ENCODE measurements at places on chromosomes 3 and 15.

GRCh38 chr3:11385891-11386290 lies 113.7 kb downstream of the ATG7 start:
- no peaks in the 10 kb centered on the region for H3K27me3 ChIP-seq
- H3K36me3 ChIP-seq: no peaks in the 10 kb centered on the region
- peaks cover 33% of the 10 kb centered on the region for H3K4me1 ChIP-seq
- no peak for DNase-seq
- no peak overlapping the region for H3K4me3 ChIP-seq

- no peaks in the 10 kb centered on the region for H3K27me3 ChIP-seq
- no peak for DNase-seq
- H3K36me3 ChIP-seq: peaks cover 26% of the 10 kb centered on the region
- H3K4me1 ChIP-seq: peaks cover 28% of the 10 kb centered on the region
- H3K27ac ChIP-seq: peak overlapping the region; percentile 47
Observed at GRCh38 chr15:92968926-92969651, 69.0 kb downstream of the CHD2 start.

DNA sequence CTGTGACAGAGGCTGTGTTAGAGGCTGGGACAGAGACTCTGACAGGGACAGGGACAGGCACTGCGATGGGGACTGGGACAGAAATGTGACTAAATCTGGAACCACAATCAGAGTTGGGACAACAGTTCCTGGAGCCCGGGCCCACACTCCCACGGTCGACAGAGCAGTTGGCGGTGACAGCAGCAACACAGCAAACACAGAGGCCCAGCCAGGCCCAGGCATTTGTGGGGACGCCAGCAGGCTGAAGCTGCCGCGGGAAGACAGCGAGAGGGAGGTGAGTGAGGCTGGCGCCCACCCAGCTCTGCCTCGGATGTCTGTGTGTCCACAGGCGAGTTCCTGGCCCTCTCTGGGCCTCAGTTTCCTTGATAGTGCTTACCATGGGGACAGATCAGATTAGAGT lies 9.3 kb upstream of the HCN4 start:
- H3K36me3 ChIP-seq: no peaks in the 10 kb centered on the region
- no peaks in the 10 kb centered on the region for H3K4me1 ChIP-seq
- peaks cover 18% of the 10 kb centered on the region for H3K27me3 ChIP-seq
- no peak for DNase-seq
- no peak overlapping the region for H3K27ac ChIP-seq
- no peak overlapping the region for H3K4me3 ChIP-seq

DNA sequence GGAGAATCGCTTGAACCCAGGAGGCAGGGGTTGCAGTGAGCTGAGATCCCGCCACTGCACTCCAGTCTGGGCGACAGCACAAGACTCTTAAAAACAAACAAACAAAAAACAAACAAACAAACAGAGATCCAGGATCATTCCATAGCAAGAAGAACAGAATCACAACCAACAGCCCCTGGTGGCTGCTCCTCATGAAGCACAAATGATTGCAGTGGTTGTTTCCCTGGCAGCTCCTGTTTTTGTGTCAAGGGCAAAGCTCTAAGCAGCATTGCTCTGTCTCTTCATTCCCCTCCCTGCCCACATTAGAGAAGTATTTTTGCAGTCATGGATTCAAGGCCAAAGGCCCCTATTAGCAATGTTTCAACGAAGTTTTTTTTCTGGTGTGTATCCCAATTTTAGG lies 25.8 kb upstream of the BLM start:
- H3K36me3 ChIP-seq: no peaks in the 10 kb centered on the region
- H3K27me3 ChIP-seq: no peaks in the 10 kb centered on the region
- H3K27ac ChIP-seq: no peak overlapping the region
- no peak for DNase-seq
- no peak overlapping the region for H3K4me3 ChIP-seq

DNA sequence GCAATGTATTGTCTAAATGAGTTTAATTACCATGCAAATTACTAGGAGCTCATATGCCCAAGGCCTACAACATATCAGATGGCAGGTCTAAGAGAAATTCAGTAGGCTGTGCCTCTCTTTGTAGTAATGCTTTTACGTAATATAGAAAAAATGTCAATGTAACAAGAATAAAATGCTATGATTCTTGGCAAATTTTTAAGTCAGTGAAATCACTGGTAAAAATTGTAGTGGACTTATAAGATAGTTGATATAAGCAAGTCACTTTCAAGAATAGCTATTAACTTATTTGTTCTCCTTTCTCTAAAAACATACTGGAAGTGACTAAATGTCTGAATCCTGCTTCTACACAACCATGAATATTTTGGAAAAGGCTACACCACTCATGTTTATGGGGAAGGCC lies 707.8 kb downstream of the TUSC7 start:
- no peaks in the 10 kb centered on the region for H3K36me3 ChIP-seq
- H3K4me1 ChIP-seq: no peaks in the 10 kb centered on the region
- H3K4me3 ChIP-seq: no peak overlapping the region
- DNase-seq: no peak

DNA sequence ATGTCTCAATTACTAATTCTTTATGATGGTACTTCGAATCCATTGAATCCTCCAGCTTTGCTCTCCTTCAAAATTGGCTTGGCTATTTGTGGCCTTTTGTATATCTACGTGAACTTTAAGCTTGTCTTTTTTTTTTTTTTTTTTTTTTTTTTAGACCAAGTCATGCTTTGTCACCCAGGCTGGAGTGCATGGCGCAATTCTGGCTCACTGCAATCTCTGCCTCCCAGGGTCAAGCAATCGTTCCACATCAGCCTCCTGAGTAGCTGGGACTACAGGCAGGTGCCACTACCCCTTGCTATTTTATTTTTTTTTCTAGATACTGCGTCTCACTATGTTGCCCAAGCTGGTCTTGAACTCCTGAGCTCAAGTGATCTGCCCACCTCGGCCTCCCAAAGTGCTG lies 7.7 kb upstream of the DIPK2A start:
- H3K27me3 ChIP-seq: no peaks in the 10 kb centered on the region
- no peak for DNase-seq
- H3K4me1 ChIP-seq: no peaks in the 10 kb centered on the region
- no peak overlapping the region for H3K27ac ChIP-seq
- H3K4me3 ChIP-seq: no peak overlapping the region
- H3K36me3 ChIP-seq: no peaks in the 10 kb centered on the region

GRCh38 chr15:85417276-85417675 lies 36.9 kb downstream of the AKAP13 start:
- H3K36me3 ChIP-seq: no peaks in the 10 kb centered on the region
- no peak for DNase-seq
- no peak overlapping the region for H3K4me3 ChIP-seq
- H3K27ac ChIP-seq: no peak overlapping the region
- H3K27me3 ChIP-seq: no peaks in the 10 kb centered on the region

- DNase-seq: no peak
- H3K27me3 ChIP-seq: no peaks in the 10 kb centered on the region
- H3K4me3 ChIP-seq: no peak overlapping the region
- H3K27ac ChIP-seq: no peak overlapping the region
Observed at GRCh38 chr15:58553365-58553918, 121.7 kb downstream of the LIPC start.

DNA sequence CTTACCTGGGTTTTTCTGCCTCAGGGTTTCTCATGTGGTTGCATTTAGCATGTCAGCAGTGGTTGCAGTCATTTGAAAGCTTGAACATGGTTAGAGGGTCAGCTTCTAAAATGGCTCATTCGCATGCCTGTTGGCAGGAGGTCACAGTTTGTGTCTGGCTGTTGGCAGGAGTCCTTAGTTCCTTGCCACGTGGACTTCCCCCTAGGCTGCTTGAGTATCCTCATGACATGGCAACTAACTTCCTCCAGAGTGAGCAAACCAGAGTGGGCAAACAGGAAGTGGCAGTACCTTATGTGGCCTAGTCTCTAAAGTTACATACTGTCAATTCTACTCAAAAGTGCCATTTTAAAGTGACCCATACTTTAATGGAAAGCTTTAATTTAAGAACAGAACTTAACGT lies 3.4 kb upstream of the UNC13C start:
- H3K36me3 ChIP-seq: no peaks in the 10 kb centered on the region
- H3K4me1 ChIP-seq: no peaks in the 10 kb centered on the region
- H3K27ac ChIP-seq: no peak overlapping the region
- no peaks in the 10 kb centered on the region for H3K27me3 ChIP-seq

GRCh38 chr3:128415200-128415772 lies 51.4 kb downstream of the DNAJB8 start:
- no peak overlapping the region for H3K4me3 ChIP-seq
- H3K27ac ChIP-seq: no peak overlapping the region
- H3K36me3 ChIP-seq: no peaks in the 10 kb centered on the region

DNA sequence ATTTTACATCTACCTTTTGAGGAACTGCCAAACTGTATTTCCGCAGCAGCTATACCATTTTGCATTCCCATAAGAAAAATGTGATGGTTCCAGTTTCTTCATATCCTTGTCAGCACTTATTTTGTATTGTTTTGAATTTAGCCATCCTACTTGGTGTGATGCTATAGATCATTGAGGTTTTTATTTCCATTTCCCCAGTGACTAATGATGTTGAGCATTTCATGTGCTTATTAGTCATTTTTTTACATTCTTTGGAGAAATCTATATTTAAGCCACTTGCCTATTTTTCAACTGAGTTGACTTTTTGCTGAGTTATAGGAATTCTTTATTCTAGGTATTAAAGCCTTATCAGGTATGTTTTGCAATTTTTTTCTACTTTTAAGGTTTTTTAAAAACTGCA lies 347.6 kb upstream of the RARB start:
- H3K36me3 ChIP-seq: no peaks in the 10 kb centered on the region
- no peaks in the 10 kb centered on the region for H3K4me1 ChIP-seq
- no peak overlapping the region for H3K27ac ChIP-seq

DNA sequence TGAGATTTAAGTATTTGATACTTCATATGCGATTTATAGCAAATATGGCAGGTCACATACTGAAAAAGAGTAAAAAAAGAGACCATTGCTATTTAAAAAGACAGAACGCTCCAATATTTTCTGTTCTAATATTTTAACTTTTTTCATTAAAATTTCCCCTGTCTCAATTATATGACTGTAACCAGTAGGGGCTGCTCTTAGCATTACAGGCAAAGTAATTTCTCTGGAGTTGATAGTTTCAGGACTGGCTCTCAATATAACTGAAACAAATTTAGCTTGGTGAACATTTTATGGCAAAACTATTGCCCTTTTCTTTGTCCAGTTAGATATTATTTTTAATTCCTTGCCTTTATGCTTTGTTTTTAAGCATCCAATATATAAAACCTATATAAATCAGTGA lies 286.3 kb upstream of the ROBO2 start:
- H3K4me1 ChIP-seq: no peaks in the 10 kb centered on the region
- no peak overlapping the region for H3K27ac ChIP-seq
- no peaks in the 10 kb centered on the region for H3K27me3 ChIP-seq
- H3K36me3 ChIP-seq: no peaks in the 10 kb centered on the region

GRCh38 chr3:108202834-108203233 lies 19.4 kb downstream of the IFT57 start:
- H3K27ac ChIP-seq: no peak overlapping the region
- no peaks in the 10 kb centered on the region for H3K4me1 ChIP-seq
- no peaks in the 10 kb centered on the region for H3K27me3 ChIP-seq
- no peaks in the 10 kb centered on the region for H3K36me3 ChIP-seq
- no peak for DNase-seq
- H3K4me3 ChIP-seq: no peak overlapping the region

GRCh38 chr15:39585389-39585841 lies 4.5 kb downstream of the THBS1 start:
- H3K27me3 ChIP-seq: no peaks in the 10 kb centered on the region
- H3K36me3 ChIP-seq: no peaks in the 10 kb centered on the region
- DNase-seq: no peak
- no peaks in the 10 kb centered on the region for H3K4me1 ChIP-seq
- H3K27ac ChIP-seq: no peak overlapping the region

- H3K4me1 ChIP-seq: no peaks in the 10 kb centered on the region
- DNase-seq: no peak
- H3K27ac ChIP-seq: no peak overlapping the region
- no peaks in the 10 kb centered on the region for H3K36me3 ChIP-seq
- no peak overlapping the region for H3K4me3 ChIP-seq
- no peaks in the 10 kb centered on the region for H3K27me3 ChIP-seq
Observed at GRCh38 chr3:46214751-46215352, 6.7 kb upstream of the CCR1 start.

- H3K4me1 ChIP-seq: no peaks in the 10 kb centered on the region
- no peak overlapping the region for H3K4me3 ChIP-seq
- no peaks in the 10 kb centered on the region for H3K36me3 ChIP-seq
- no peaks in the 10 kb centered on the region for H3K27me3 ChIP-seq
- no peak for DNase-seq
Observed at GRCh38 chr15:48777645-48778330, 33.1 kb downstream of the CEP152 start.

DNA sequence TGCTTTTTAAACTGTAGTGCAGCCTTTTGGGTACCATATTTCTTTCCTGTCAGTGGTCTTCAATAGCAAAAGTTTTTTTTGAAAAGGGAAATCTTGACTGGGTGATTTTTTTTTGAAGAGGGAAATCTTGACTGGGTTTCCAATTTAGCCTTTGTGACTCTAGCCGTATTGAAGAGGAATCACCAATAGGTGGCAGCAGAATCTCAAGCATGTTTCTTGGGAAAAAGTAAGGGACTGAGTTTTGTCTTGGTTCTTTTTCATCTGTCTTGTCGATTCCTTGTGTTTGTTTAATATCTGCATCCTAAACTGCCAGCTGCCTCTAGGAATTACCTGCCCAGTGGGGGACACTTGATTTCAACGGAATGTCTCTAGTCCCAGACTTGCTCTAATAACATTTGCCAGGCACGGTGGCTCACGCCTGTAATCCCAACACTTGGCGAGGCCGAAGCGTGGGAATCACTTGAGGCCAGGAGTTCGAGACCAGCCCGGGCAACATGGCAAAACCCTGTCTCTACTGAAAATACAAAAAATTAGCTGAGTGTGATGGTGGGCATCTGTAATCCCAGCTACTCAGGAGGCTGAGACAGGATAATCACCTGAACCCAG lies 89.2 kb downstream of the RBPMS2 start:
- H3K27ac ChIP-seq: peak overlapping the region; percentile 77
- H3K36me3 ChIP-seq: peaks cover 33% of the 10 kb centered on the region
- H3K27me3 ChIP-seq: no peaks in the 10 kb centered on the region
- no peak overlapping the region for H3K4me3 ChIP-seq

DNA sequence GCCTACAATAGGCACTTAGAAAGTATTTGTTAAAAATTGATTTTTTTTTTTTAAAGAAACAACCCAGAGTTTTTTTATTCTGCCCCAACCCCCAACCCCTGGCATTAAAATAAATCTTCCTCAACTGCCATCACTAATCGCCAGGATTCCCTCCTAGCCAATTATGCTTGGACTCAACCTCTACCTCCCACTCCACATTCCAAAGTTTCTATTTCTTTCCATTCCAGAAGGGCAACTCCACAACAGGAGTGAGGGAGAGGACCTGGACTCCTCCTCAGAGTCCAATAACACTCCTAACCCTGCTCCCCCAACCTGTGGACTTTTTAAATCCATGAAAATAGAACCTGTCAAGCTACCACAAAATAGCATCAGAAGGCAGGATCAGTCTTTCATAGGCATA lies 99.4 kb downstream of the ADAMTS9 start:
- no peak overlapping the region for H3K4me3 ChIP-seq
- H3K4me1 ChIP-seq: no peaks in the 10 kb centered on the region
- no peak for DNase-seq
- no peaks in the 10 kb centered on the region for H3K27me3 ChIP-seq
- no peak overlapping the region for H3K27ac ChIP-seq

DNA sequence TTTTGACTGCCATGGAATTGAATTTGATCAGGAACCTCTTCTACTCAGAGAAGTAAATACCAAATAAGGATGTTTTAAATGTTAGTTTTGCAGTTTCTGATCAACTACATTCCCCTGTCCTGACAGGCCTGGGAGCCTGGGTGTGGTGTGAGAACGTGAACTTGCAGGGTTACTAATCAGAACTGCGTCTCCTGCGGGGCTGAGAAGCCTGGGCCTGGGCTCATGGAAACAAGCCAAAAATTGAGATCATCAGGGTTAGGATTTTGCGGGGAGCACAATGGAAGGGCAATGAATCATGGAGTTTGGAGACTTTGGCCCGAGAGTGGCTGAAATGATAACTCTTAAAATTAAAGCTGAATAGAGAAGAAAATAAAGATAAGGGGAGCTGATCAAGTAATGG lies 47.8 kb upstream of the C3orf70 start:
- no peak overlapping the region for H3K4me3 ChIP-seq
- DNase-seq: no peak
- no peaks in the 10 kb centered on the region for H3K4me1 ChIP-seq
- H3K27ac ChIP-seq: no peak overlapping the region
